Activated naive CD4-positive, alpha-beta T cell treated with anti-CD3 and anti-CD28 coated beads for 36 hours (primary cell): ENCODE measurements at places on chromosomes 4 and X. TPM values are rescaled to one million over a fixed set of nuclear protein-coding genes. Genes with fewer than 3 reads are reported as not detected.

Gene RHOH
- total RNA-seq = 87.5 TPM

DNA sequence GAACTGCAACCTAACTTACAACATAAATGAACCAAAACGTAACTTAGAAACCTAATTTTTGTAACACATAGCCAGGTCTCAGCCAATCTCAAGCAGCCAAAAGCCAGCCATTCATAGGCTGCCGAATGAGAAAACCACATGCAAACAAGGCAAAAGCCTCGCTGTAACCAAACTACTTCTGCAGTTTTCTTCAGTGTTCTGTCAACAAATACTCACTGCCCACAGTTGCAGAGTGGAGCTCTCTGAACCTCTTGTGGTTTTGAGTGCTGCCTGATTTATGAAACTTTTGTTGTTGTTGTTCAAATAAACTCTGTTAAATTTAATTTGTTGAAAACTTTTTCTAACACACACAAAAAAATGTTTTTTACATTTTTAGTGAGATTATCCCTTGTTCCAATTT, 251.2 kb downstream of the PAPSS1 start:
- DNase-seq = no peak

DNA sequence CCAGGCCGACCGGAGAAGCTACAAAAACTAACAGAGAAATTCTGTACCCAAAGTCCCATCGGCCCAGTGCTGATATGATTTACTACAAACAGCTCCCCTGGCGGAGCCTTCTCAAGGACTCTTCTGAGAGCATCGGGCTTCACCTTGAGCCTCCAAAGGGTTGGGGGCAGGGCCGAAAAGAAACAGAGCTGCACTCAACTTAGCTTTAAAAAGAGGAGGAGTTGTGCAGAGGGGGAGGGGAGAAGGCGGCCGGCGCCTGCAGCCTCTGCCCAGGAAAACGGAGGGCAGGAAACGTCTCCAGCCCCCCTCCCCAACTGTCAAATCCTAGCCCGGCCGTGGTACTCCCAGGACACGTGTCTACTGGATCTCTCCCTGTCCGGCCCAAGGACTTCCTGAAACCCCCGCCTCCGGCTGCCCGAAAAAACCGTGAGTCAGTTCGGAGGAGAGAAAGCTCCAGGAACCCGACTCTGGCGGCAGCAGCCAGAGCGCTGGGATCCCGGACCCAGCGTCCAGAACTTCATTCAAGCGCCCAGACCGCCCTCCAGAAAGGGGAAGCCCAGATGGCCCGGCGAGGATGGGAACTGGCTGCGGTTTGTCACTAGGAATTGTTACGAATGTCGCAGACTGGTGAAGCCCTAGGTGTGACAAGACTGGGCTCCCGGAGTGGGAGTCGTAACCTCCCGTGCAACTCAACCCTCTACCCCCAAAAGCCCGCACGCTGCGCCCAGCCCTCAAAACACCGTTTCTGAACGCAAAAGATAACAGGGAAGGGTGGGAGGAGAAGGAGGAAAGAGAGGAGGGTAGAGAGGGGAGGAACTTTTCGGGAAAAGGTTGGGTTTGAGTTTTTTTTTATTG, 973 bp downstream of the ADAMTS3 start:
- DNase-seq = peak; percentile 39

DNA sequence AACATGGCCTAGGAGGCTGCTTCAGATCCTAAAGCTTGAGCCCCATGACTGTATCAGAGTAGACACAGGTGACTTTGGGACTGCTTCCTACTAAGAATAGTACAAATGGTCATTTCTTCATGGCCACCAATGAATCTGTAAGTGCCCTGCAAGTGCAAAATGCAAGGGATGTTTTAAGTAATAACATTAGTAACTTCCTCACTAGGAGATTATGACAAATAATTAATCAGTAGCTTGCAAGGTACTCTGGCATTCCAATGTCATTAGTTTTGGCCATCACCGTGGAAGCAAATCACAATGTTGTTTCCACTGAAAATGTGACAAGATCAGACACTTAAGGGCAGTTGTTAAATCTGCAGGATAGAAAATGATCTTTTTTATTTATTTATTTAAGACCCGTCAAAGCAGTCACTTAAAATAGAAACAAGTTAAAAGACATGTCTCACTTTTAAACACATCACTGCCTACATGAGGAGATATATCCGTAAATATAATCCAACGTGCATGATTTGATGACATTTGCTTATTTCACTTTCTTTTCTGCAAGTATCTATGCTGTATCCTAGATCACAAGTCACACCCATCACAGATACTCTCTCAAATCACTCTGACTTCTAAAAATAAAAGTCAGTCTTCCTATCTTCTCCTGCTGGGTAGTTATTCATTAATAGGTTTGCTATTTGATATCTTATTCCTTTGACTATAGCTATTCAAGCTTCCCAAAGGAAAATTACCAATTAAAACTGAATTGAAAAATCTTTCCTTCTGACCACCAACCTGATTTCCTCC, 400.6 kb downstream of the IL15 start:
- no peak for DNase-seq
